ENCODE measurements at places on chromosomes 16 and 17.

DNA sequence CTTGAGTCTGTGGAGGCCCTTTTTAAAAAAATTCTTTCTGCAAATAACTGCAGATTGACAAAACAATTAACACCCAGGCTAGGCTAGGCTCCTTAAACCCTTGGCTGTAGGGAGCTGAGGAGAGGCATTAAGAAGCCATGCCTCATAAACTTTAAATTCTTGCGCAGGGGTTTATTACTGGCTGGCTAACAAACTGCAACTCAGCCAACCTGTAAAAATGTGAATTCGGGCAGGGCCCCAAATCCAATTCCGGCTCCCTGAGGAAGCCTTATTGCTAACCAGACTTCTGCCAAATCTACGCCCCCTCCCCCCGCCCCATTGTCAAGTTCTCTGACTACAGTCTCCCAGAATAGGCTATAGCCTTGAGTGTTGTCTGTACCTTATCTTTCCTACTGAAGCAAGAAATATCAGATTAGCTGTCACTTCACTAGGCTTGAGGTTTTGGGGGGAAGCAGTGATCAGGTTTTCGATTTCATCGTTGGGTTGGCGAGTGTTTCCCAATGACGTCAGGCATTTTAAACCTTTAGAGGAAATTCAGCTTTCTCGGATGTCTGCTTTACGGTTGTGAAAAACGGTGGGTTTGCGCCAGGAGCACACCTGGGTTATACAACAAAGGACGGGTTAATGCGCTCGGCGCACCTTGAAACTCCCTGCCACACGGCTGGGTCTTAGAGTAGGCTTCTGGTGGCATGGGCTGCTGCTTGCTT lies 2.0 kb downstream of the CDH3 start:
- no peak for DNase-seq

- DNase-seq, result no peak
Observed at GRCh38 chr16:23355106-23355670, 53.1 kb downstream of the SCNN1B start.

DNA sequence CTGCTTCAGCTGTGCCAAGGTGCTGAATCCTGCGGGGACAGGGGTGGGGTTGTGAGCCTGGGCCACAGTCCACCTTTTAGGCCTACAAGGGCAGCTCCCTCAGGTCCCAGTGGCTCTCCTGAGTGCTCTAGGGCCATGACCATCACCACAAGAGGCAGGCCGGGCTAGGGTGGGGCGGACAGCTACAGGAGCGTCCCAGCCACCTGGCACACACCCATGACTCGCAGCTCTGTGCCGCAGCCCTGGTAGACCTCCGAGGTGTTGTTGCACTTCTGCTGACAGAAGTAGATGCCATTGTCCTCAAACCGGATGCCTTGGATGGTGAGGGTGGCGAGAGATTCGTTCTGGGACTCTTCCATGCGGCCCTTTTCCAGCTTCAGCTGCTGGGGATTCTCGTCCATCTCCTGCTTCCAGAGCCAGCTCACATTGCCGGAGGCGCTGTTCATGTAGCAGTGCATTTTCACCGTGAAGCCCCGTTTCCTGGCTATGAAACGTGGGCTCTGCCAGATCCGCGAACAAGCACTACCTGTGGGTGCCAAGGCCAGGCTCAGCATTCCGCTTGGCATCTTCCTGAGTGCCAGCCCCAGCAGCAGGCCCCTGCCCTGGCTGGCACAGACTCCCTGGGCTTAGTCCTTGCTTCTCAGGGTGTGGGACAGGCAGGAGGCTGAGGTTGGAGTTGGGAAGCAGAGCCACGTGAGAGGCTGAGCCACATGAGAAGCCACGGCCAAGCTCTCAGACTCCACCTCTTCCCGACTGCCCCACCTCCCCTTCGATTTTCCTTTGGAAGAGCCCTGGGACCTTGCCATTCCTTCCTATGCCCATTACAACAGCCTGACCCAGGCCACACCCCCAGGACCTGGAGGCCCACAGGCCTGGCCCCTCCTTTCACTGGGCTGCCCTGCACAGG lies 2.0 kb downstream of the CD79B start:
- no peak for DNase-seq

DNA sequence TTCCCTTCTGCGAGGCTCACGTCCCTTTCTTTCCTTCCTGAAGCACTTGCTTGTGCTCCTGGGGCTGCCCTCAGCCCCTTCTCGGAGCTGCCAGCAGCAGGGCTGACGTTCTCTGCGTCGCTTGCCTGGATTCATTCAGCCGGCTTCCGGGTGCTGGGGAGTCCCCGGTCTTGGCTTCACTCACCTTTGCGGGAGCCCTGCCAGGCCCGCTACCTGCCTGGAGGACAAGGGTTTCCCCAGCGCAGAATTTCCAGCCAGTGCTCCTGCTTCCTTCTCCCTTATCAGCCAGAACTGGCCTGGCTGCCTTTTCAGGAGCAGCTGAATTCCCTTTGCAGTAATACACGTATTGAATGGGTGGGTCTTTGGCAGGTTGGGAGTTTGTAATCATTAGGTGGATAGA lies 22.1 kb upstream of the IL17C start:
- DNase-seq, result no peak

- no peak for DNase-seq
Observed at GRCh38 chr17:79159471-79159870, 84.8 kb downstream of the ENGASE start.

All from astrocyte of the hippocampus (primary cell).